ENCODE measurements at places on chromosomes 16 and 17. TPM values are rescaled to one million over a fixed set of nuclear protein-coding genes. Genes with fewer than 3 reads are reported as not detected.

HEXD gene
- 8.8 TPM for total RNA-seq

EPOP gene
- 1.2 TPM for total RNA-seq

PTGES3L gene
- 0.50 TPM for total RNA-seq

KCTD11 gene
- 7.6 TPM for total RNA-seq

ATP2A3 gene
- 0.84 TPM for total RNA-seq

ZFPM1 gene
- 0.59 TPM for total RNA-seq

RUNDC3A gene
- not detected for total RNA-seq

OTOP3 gene
- not detected for total RNA-seq

CCDC154 gene
- total RNA-seq: under 0.01 TPM

SCARF1 gene
- total RNA-seq: 1.0 TPM

FGF11 gene
- 0.30 TPM for total RNA-seq

PLXDC1 gene
- under 0.01 TPM for total RNA-seq

TNFRSF13B gene
- not detected for total RNA-seq
